ENCODE measurements at places on chromosomes 7 and 10.
A peak's percentile ranks its signal among the peaks of the same experiment; 100 is the strongest.

DNA sequence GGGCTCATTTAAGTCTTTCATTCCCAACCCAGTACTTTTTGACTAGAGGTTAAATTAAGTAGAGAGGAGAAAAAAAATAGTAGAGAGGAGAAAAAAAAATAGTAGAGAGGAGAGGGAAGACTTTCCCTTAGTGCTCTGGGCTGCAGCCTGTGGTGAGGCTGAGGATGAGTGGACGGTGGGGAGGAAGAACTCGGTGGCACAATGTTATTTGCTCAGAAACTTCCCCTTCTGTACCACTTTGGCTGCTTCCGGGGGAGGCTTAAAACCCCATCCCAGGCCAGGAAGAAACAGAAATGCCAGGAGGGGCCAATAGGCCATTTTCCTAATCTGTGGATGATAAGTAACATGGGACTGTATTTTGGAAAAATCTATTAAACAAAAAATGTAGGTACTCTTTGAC lies 14.6 kb upstream of the MLXIPL start:
- no peak for DNase-seq

DNA sequence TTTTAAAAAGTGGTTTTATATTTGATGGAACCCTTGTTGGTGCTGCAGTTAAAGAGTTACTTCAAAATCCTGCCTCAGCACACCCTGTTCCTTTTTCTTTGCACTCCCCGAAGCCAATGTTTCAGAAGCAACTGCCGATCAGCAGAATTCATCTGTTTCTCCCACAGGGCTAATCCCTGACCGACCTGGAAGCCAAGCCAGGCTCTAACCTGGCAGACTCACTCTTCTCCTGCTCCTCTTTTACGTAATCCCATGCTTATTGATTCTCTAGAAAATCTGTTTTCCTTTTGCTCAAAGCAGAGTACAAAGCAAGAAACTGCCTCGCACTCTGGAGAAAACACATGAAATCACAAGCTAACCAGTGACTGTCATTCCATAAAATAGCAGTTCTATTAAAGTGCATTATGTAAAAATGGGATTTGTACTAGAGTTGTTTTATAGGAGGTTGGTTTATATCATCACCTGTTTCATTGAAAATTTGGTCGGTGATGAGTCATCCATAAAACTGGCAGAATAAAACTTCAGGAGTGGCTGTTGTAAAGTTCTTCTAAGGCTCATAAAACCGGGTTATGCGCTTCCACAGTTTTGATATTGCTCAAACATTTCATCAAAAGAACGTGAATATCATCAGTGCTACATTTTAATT lies 99.9 kb downstream of the CNTNAP2 start:
- DNase-seq = no peak

- DNase-seq = no peak
Observed at GRCh38 chr7:79862447-79863210, 272.0 kb upstream of the GNAI1 start.

GRCh38 chr10:31912289-31912688 lies 16.3 kb downstream of the ARHGAP12 start:
- DNase-seq = no peak

DNA sequence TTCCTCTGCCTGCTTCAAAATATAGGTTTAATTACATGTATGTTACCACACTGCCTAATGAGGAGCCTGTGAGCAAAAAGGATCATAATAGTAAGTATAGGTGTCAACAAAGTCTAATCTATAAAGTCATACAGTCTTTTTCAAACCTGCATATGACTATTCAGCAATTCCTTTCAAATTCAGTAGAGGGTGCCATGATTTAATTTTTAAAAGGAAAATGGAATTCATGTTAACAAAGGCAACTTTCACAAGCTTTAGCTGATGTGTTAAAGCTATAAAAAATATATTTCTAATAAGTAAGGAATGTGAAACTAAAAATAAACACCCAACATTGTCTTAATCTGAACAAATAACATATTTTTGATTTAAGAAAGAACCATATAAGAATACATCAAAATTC lies 52.1 kb downstream of the MPP7 start:
- DNase-seq = peak; percentile 50

DNA sequence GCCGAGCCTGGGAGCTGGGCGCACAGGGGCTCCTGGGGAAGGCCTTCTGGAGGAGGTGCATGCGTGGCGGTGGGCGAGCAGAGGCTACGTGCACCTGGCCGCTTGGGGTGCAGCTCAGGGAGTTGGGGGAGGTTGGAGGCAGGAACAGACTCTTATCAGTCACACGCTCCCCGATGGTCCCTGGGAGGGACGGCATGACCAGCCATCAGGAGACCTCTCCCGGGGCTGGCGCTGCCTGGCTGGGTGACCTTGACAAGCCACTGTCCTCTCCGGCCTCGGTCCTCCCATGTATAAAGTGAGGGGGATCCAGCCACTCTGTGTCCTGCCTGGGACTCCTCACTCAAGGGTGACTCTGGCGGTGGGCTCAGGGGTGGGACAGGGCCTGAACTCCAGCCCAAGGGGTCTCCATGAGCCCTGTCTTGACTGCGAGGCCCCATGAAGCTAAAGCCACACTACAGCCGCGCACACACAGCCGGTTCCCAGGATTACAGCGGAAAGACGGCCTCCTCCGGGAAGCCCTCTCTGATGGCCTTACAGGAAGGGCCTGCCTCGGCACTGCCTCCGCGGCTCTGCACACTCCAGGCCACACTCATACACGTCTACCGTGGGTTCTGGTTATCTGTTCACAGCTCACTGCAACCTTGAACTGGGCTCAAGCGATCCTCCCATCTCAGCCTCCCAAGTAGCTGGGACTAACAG lies 2.3 kb downstream of the TMEM184A start:
- no peak for DNase-seq

DNA sequence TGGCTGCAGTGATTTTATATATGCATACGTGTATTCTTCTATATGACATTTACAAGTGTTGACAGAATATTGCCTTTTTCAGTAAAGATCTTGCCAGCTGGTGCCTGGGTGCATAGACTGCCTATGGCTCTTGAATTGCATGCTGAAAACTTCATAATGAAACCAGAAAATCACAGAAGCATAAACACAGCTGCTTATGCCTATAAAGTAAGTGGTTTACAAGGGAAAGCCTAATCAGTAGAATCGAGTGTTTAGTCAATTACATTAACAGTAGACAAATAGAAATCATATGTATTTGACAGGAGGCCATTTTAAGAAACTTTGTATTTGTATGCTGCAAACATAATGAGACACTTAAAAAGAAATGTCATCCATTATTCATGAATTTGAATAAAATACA lies 82.5 kb downstream of the TMEM168 start:
- no peak for DNase-seq

Data from T-cell (primary cell).